ENCODE measurements at places on chromosomes 7 and 10.

DNA sequence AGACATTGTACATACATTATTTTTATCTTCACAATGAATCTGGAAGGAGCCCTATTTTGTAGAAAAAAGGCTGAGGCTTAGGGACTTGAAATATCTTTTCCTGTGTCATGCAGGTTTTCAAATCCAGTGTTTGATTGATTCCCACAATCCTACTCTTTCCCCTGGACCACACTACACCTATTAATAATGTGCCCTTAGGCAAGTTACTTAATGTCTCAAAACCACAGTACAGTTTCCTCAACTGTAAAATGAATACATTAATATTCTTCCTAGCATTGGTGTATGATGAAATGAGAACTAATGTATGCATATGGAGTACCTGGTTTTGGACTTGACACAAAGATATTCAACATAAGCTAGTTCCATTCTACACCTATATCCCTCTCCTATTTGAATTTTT, 313.3 kb upstream of the SP8 start:
- no peak for DNase-seq

DNA sequence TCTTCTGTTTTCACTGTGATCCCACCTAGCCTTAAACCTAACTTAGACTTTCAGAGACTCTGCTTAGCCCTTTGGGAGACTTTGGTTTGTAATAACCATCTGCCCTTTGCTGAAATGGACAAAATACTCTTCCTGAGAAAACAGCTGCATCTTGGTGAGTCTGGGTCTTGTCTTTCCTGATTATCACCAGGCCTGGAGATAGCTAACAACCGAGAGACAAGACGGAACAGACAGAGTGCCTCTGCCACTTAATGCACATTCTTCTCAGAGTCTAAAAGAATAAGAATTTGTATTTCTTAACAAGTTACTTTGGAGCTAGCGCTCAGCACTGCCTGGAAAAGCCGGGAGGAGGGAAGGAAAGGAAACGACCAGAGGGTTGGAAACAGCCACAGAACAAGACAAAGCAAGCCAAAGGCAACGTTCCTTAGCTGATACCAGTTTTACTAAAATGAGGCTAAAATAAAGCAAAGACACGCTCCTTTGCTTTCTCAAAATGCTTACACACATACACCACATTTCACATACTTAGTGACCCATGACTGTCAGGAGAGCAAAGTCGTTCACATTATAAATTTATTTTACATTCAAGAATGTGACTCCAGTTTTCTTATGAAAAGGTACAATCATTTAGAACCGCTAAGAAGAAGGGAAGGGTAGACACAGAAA, 70.3 kb upstream of the DGKI start:
- no peak for DNase-seq

- DNase-seq: no peak
Measured at GRCh38 chr7:114590298-114590697, 175.7 kb downstream of the FOXP2 start.

- DNase-seq: no peak
Measured at GRCh38 chr7:95441042-95441823, 6.4 kb upstream of the PON2 start.

GRCh38 chr7:85620936-85621685, 434.3 kb upstream of the SEMA3D start:
- DNase-seq: no peak

DNA sequence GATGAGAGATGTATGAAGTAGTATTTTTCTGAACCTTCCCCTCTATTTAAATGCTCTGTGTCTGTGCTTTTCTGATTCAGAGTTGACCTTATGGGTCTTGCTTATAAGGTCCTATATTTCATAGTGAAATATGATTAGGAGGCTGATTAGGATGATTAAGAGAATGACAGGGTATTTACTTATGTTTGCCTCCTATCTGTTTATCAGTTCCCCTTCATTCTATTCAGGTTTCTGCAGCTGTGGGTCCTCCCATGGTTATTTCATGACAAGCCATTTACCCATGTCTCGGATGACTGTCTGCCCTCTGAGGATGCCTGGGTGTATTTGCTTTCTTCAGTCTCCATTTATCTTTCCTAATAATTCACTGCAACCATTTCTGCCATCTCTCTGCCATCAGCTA, 16.9 kb downstream of the RPA3 start:
- DNase-seq: no peak
